Right ventricle myocardium inferior (tissue), 1 donor: ENCODE measurements at places on chromosomes 1 and 21.
A peak's percentile ranks its signal among the peaks of the same experiment; 100 is the strongest.

DNA sequence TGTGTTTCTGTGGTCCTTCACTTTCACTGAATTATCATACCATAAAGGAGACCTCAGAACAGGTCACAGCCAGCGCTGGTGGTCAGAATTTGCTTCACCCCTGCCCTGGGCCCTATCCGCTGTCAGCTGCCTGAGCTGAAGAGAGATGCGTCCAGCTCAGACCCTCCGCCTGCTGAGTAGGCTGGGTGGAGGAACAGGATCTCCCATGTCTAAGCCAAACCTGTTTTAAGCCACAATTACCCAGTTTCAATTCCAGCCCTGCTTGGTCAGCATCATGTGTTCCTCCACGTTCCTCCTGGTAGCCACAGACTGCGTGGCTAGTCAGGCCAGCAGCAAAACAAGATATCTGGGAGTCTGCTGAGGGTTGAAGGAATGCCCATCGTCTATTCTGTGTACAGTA is 13.5 kb upstream of the BGLAP start:
- DNase-seq, result no peak

DNA sequence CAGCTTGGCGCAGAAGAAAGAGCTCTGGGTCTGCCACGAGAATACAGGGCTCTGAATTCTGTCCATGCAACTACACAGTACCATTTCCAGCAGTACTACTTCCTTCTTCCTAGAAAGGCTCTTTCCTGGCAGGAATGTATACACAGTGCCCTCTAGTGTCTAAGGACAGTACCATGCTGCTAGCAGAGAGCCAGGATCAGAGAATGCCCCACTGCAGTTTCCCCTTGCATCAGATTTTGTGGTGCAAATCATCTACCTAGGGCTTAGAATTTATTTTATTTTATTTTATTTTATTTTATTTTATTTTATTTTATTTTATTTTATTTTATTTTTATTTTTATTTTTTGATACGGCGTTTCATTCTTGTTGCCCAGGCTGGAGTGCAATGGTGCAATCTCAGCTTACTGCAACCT is 50.8 kb downstream of the PAX7 start:
- no peak for DNase-seq

DNA sequence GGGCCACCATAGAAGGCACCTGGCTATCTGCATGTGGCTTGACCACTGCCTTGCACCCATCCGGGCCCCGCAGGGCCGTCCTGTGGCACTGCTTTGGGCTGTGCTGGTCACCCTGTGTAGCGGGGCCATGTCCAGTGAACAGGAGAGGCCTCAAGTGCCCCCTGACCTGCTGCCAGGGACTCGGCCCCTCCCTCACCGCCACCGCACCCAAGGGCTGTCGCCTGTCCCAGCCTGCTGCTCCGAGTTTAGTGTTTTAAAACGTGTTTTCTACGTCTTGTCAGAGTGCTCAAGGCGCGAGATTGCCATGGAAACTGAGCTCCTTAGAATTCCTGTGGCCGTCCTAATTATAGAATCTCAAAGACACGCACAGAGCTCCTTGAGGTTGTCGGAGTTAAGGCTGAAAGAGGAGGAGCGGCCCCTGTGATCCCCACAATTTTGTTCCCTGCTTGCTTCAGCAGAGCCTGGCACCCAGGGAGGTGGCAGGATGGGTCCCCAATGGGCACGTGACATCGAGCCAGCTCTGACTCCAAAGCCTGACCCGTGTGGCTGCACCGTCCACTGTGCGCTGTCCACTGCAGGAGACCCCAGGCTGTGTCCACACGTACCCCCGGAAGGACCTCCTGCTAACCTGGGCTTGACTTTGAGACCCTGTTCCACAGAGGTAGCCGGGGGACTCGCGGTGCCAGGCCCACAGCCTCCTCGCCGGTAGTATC is 66.2 kb downstream of the FAAP20 start:
- DNase-seq, result peak; percentile 45

DNA sequence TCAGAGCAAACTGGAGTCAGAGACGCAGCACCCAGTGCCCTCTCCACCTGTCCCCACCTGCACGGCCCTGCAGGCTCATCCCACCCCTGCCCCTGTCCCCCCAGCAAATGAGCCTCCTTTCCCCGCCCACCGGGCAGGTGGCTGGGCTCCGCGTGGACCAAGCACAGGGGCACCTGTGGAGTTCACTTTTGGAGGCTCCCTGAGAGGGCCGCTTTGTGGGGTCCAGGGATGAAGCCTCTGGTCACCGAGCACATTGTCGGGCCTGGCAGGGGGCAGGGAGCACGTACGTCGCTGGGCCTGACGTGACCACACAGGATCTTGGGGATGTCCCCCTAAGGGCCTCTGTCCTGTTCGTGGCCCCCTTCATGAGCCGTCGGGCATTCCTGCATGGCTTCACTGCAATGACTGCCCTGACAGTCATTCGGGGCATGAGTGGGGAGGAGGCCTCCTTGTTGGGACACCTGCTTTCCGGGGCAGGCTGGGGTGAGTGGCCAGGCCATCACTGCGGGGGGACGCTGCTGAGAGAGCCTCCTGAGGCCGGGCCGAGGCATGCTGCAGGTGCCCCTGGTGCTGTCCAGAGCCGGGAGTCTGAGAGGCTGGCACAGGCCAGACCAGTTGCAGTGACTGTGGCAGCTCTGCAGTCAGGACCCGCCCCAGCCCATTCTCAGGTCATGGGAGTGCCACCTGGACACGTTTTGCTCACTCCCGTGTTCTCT is 19.7 kb downstream of the SLX9 start:
- DNase-seq, result peak; percentile 48

DNA sequence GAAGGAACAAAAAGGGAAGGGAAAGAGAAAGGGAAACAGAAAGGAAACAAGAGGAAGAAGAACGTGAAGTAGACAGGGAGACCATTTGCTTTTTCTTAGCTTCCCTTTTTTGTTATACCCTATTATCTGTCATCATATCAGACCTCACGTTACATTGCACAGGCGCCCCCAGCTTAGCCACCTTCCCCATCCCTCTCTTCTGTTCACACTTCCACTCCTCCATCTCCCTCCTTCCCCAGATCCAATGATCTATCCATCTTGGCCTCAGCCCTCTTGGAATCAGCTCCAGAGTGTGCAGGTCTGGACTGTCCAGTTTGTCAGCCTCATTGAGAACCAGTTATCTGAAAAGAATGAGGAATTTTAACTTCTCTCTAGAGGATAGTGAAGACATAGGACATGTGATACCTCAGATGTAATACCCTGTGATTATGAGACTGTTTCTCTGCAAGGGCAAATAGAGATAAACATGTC is 101.1 kb upstream of the ERRFI1 start:
- DNase-seq, result no peak

- no peak for DNase-seq
Measured at GRCh38 chr1:239706245-239706892, 320.0 kb downstream of the CHRM3 start.

- peak; percentile 61 for DNase-seq
Measured at GRCh38 chr21:14520535-14520934, 25.6 kb downstream of the SAMSN1 start.

DNA sequence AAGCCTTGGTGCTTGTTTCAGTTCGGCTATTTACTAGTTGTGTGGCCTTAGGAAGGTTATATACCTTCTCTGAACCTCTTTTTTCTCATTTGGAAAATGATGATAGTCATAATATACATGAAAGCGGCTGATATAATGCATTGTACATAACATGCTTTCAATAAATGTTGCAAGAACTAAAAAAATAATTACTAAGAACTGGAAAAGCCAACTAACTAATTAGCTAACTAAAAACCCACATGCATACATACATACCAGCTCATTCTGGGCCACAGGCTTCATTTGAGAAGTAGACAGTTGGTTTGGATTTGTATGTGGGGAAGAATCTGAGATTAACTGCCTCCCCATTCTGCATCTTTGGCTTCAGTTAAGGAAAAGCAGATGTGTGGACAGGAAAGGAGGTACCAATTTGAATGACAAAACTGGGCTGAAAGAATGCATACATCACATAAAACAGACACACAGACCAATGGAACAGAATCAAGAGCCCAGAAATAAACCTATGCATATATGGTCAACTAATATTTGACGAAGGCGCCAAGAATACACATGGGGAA is 217.9 kb downstream of the TM2D1 start:
- DNase-seq, result no peak

DNA sequence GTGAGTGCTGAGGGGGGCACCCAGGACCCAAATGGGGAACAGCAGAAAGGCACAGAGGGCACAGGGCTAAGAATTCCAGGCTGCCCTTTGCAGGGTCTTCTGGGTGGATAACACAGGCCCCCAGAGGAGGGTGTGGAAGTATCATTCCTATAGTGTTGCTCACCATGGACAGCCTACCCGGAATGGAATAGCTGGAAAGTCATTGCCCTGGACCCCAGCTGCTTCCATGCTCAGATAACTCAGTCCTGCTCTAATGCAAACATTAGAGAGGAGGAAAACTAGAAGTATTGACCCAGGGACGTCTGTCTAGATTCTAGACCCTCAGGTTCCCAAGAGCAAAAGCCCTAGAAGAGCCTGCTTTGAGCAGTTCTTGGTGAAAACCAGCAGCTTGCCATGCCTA is 24.7 kb downstream of the SLC6A17 start:
- no peak for DNase-seq

- no peak for DNase-seq
Measured at GRCh38 chr1:54826226-54826816, 25.2 kb upstream of the TTC22 start.

GRCh38 chr1:27275696-27276095 is 41.3 kb downstream of the WDTC1 start:
- no peak for DNase-seq

DNA sequence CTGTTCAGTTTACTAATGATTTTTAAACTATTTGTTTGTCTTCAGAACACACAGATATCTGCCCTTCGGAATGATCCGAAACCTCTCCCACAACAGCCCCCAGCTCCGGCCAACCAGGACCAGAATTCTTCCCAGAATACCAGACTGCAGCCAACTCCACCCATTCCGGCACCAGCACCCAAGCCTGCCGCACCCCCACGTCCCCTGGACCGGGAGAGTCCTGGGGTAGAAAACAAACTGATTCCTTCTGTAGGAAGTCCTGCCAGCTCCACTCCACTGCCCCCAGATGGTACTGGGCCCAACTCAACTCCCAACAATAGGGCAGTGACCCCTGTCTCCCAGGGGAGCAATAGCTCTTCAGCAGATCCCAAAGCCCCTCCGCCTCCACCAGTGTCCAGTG is 51.6 kb downstream of the ACP6 start:
- no peak for DNase-seq

DNA sequence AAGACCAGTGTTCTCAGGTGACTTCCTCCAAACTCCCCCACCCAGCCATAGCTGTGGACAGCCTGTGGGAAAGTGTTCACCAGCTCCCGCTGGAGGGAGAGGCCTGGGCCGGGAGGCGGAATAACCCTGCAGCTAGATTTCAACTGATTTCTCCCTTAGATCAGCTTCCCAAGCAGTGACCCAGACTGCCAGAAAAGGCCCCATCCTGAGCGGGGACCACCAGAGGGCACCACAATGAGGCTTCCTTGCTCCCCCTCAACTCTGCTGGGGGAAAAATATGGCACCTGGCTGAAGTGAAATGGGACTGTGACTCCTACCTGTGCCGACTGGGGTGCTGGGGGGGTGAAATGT is 50.8 kb downstream of the RHBG start:
- no peak for DNase-seq

GRCh38 chr1:147794570-147794969 is 34.2 kb upstream of the GJA5 start:
- DNase-seq, result no peak

DNA sequence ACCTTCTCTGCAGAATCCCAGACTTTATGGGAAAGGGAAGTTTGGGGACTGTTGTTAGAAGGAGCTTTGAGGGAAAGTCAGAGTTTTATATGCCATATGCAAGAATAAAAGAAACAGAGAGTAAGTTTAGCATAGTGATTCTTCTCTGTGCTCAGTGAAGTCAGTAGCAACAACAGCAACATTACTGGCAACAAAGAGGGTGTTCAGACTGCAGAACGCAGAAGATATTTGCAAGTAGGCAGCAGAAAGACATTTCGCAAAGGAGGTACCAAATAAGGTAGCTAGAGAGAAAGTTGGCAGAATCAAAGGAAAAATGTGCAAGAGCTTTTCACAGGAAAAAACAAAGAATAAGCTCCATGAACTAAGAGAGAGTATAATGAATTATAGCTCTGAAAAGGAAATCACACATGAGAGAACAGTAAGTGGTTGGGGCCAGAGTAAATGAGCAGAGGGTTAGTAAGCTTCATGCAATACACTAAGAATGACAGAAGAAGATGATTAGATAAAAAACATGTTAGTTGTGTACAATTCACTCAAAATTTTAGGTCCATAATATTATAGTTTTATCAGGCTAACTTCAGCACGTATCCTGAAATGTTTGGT is 98.1 kb downstream of the NEGR1 start:
- no peak for DNase-seq

GRCh38 chr21:40053007-40053406 is 185.8 kb downstream of the PCP4 start:
- DNase-seq, result peak; percentile 55

DNA sequence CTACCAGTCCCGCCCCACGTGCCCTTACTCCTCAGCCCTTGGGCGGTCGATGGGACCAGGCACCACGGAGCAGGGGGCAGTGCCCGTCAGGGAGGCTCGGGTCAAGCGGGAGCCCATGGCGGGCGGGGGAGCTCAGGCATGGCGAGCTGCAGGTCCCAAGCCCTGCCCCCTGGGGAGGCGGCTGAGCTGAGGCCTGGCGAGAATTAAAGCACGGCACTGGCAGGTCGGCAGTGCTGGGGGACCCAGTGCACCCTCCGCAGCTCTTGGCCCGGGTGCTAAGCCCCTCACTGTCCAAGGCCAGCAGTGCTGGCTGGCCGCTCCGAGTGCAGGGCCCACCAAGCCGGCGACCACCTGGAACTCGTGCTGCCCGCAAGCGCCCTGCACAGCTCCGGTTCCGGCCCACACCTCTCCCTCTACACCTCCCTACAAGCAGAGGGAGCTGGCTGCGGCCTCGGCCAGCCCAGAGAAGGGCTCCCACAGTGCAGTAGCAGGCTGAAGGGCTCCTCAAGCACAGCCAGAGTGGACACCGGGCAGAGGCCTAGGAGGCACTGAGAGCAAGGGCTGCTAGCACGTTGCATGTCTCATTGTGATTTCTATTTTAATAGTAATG is 166.8 kb upstream of the FMN2 start:
- no peak for DNase-seq

- peak; percentile 37 for DNase-seq
Measured at GRCh38 chr1:234863551-234863971, 253.6 kb upstream of the IRF2BP2 start.

DNA sequence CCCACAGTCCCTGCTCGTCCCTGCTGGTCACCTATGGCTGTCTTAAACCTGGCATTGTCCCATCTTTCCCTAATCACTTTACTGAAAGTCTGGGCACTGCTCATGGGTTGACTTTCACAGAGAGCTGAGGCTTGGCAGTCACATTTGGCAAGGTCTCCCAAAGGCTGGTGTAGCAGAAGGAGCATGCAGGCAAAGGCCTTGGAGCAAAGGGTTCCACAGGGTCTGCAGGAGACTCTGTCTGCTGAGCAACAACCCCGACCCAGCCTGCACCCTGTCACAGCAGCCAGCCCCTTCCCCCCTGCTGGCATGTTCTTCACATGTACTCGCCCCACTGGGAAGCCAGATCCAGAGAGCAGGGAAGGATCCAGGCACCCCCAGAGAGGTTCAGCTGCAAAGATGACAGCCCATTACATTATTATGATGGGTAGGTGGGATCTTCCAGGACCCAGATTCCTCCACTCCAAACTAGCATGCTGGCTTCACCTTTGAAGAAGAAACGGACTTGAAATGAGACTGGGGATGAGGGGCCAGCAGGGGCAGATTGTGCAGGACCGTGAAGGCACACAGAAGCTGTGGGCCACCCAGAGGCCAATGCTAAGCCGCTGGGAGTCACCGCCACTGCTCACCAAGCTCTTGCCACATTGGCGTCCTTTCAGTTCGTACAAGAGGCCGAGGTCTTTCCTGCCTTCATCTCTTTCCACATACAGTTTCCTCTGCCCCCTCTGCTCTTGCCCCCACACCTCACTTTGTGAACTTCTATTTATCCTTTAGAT is 14.2 kb upstream of the TMEM125 start:
- DNase-seq, result no peak
